ENCODE measurements at places on chromosomes 11 and 22.

DNA sequence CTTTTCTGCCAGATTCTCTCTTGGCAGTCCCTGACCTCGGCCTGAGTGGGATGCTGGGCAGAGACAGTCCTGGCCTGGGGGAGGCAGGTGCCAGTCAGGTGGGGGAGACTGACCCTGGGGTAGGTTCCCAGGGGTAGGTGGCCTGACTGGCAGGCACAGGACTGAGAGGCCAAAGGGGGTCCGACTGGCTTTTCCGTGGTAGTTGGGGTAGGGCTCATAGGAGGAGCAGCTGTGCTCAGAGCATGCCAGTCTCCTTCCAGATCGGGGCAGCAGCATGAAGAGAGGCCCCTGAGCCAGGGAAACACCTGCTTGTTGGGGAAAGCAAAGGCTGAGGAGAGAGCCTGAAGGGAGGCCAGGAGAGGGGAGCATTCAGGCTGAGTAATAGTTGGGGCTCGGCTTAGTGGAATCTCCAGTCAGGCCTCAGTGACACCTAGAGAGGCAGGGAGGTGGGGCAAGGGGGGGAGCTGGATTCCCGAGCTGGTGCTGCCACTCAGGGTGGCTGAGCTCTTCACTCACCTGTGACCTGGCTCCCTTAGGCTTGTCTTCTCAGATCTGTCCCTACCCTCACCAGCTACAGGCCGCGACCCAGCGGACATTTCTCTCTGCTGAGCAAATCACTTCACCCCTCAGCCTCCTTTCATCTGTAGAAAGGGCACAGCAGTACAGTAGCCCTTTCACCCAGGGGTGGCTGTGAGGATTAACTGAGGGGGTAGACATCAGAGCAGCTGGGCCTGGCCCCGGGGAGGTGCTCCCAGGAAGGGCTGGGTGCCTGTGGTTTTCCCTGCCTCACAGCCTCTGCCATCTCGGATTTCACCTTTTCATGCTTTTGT, 26.2 kb downstream of the MCM5 start:
- DNase-seq: no peak

GRCh38 chr11:33001281-33001680, 14.4 kb upstream of the DEPDC7 start:
- DNase-seq: no peak

DNA sequence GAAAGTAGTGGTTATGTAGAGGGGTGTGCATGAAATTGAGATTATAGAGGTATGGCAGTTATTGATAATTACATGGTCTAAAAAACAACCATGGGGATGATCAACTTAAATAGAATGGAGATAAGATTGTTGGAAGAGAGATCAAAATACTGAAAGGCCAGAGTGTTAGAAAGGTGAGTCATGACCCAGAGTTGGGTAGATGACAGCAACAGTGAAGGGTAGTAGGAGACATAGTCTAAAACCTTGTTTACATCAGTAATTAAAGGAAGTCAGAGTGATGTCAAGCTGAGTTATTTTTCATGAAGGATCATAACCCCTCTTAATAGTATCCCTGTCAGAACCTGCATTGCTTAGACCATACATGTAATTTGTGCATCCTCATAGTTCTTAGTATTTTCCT, 110.9 kb downstream of the ELP4 start:
- no peak for DNase-seq

DNA sequence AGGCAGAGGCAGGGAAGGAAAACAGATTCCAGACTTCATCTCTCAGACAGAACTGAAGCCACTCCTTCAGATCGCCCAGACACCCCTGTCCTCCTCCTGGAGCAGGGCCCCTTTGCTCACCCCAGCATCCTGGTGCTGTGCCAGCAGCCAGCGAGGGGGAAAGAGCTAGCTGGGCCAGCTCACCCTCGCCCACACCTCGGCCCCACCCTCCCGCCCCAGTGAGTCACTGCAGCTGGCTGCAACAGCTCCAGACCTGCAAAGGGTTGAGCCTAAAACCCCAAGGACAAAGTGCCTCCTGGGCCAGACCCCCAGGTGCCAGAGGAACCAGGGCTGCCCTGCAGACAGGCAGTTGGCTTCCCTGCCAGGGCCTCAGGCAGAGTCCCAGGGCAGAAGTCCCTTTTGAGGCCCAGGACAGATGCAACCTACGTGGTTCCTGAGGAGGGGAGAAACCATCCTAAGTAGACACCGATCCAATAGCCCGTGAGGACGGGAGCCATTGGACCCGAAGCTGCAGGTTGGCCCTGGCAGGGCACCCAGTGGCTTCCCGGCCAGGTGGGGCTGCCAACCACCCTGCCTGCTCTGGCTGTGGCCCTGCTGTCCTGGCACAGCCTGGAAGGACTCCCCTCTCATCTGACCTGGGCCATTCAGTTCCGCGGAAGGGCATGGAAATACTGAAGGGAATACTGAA, 7.2 kb downstream of the AHNAK start:
- DNase-seq: peak; percentile 40

DNA sequence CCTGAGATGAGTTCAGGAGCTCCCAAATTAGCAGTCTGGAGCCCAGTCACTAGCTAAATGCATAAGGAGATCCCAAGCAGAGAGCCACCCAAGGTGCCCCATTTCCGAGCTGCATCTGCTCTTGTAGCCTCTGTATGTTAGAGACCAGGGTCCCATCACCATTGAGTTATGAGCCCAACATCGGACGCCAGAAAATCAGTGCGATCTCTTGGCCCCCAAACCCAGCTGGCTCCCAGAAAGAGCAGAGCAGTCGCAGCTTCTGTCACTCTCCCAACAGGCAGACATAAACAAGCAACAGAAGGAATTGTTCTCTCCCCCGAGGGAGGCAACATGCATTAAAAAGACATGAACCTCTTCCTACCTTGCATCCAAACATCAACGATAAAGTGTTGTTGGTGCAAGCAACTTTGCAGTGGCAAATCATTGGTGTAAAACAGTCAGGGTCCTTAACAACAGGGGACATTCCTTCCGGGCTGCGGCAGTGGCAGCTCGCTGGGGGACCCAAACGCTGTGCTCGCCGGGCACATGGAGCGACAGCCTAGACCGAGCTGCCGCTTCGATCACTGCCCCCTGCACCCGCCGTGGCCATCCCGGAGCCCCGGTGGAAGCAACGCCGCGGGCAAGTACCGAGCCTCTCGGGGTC, 907.1 kb downstream of the DLG2 start:
- peak; percentile 53 for DNase-seq

DNA sequence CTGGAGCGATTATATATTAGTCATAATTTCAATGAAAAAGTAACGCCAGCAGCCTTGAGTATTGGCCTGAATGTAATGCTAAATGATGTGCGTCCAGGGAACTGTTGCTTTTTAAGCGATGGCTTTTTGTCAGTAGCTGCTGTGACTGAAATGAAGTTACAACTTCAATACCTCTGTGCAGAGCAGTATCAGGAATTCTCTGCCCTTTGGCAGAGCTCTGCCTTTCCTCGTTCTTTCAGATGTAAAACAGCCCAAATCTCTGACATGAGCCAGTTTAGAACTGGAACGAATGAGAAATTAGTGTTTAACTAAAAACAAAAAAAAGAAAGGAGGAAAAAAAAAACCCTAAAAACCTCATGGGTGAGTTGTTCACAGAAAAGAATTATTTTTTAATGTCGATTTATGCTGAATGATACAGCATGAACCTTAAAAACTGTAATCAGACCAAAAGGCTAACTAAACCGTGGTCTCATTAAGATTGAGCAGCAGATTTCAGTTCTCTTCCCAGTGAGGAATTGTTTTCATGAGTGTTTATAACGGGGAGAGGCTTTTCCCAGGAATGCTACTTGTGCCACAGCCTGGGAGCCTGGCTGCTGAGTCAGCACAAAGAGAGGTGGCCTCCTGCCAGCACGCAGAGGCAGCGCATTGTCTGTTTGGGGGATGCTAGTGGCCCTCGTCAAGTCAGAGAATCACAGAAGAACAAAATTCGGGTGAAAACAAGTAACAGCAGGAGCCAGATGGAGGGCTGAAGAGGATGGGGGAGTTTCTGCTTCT, 146.2 kb upstream of the RASSF10 start:
- peak; percentile 89 for DNase-seq

DNA sequence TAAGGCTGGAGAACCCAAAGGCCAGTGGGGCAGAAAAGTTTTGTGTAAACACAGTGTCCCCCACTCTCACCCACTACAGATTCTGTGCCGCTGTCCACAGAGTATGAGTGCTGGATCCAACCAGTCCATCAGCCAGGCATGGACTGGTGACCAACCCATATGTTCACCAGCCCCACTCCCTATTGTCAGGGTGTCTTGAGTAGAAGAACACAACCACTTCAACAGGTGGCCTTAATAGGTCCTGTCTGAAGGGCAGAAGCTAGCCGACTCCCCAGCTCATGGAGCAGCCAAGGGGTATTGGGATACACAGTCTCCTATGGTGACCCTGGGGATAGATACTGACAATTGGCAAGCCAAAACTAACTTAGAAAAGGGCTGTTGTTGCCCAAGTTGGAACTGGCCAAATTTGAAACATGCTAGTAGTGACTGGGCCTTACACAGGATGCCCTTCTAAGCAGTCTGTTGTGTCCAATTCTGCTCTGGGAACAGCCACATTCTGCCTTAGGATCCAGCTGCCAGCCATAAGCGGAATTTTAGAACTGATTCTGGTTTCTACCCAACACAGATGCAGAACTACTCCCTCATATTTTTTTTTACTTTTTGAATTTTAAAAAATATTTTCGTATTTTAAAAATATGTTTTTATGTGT, 19.8 kb upstream of the PGM2L1 start:
- DNase-seq: no peak

DNA sequence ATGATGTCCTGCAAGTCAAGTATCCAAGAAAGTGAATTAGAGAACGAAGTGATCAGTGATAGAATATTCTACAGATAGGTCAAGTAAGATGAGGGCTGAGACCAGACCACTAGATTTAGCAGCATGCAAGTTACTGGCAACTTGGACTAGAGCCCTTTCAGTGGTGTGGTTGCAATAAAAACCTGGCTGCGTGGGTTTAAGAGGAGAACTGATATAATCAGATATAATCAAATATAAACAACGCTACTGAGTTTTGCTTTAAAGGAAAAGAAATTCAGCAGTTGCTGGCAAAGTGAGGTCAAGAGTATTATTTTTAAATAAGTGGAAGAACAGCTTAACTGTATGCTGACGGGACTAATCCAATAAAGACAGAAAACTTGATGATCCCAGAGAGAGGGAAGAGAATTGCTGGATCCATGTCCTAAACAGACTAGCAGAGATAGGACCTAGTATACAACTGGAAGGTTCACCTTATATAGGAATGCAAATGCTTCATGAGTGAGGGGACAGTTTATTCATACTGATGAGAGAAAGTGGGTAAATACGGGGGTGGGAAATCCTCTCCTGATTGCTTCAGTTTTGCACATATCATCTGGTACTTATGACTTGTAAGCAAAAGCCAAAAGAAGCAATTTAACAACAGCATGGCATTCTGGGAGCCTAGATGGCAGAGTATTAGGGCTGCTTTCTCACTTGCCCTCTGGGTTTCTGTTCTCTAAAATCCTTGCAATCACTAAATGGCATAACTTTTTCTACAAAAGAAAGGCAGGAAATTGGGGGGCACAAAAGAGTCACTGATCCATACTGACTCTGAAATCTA, 146.2 kb downstream of the RBFOX2 start:
- no peak for DNase-seq

DNA sequence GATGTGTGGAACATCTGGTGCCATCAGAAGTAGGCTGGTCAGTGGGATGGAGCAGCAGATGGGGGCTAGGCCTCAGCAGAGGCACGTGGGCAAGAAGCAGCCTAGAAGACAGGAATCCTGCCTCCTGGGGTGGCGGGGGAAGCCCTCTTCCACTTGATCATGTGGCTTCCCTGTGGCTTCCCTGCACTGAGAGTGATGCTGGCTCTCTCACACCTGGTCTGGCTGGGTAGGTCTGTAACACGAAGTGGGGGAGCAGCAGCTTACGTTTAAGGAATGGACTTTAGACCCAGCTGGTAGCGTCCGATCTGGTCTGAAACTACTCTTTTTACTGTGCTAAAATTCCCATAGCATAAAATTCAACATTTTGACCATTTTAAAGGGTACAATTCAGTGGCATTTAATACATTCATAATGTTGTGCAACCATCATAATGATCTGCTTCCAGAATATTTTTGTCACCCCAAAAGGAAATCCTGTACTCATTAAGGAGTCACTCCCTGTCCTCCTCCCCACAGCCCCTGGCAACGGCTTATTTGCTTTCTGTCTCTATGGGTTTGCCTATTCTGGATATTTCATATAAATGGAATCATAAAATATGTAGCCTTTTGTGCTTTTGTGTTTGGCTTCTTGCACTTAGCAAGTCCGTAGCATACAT, 21.7 kb downstream of the PTPN5 start:
- DNase-seq: no peak

DNA sequence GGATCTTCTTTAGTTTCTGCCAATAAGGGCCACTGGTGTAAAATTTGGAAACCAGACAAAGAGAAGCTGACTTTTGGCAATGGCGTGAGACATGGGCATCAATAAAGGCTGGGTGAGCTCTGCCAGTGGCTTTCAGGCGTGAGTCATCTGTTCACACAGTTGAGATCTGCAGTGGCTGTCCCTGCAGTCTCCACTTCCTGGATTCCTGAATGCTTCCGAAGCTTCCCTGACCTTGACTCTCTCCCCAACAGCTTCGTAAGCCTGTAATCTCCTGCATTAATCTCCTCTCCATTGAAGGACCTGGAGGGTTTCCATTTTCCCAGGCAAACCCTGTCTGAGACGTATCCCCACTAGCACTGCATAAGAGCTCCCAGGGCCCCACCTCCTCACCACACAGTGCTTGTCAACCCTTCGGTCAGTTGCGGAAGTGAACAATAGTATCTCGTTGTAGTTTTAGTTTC, 574.7 kb downstream of the TBC1D22A start:
- no peak for DNase-seq

GRCh38 chr22:48938741-48939140, 888.9 kb downstream of the BRD1 start:
- no peak for DNase-seq

DNA sequence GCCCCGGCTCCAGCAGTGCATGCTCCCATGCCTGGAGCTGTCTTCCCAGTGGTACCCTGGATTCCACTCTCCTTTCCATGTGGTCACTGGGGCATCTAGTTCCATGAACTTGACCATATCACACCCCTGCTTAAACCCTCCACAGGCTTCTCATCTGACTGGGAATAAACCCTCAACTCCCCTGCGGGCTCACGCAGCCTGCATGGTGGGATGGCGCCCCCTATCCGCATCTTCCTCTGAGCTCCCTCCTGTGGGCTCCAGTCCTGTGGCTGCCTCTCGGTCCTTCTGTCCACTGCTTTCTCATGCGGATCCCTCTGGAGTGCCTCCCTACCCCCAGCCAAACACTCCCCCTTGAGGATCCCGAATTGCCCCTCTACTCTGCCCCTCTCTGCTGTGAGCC, 41.4 kb upstream of the TTLL12 start:
- peak; percentile 57 for DNase-seq

- DNase-seq: no peak
Measured at GRCh38 chr11:77027275-77027674, 6.9 kb upstream of the B3GNT6 start.

DNA sequence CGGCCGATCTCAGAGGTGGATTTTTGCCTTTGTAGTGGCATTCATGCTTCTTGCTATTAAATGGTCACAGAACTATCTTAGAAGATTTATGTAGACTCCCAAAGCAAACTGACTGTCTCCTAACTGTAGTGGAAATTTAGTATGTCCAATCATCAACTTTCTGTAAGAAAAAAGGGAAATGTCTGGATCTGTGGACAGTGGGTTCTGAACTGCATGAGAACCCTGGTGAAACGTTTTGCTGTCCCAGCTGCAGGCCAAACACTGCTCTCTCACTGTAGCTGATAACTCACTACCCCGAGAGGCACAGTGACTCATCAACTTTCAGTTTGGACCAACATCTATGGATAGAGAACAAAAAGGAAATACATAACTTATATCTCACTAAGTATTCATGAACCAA, 387.1 kb downstream of the SOX6 start:
- DNase-seq: peak; percentile 41
